ENCODE measurements at places on chromosomes 4 and X.

DNA sequence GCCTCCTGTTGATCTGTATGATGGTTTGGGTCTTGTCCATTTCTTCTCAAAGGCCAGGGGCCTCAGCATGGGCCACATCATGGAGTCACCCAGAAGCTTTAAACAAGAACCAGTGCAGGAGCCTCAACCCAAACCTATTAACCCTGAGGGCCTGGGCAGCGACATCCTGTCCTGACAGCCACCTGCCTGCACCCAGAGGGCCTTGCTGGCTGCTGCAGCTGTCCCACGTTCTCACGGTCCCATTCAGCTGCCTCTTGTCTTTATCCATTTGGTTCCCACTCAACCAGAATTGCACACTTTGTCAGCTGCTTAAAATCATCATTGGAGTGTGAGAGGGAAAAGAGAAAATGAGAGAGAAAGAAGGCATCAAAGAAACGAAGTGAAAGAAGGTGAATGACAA lies 21.6 kb downstream of the C4orf50 start:
- DNase-seq = no peak

DNA sequence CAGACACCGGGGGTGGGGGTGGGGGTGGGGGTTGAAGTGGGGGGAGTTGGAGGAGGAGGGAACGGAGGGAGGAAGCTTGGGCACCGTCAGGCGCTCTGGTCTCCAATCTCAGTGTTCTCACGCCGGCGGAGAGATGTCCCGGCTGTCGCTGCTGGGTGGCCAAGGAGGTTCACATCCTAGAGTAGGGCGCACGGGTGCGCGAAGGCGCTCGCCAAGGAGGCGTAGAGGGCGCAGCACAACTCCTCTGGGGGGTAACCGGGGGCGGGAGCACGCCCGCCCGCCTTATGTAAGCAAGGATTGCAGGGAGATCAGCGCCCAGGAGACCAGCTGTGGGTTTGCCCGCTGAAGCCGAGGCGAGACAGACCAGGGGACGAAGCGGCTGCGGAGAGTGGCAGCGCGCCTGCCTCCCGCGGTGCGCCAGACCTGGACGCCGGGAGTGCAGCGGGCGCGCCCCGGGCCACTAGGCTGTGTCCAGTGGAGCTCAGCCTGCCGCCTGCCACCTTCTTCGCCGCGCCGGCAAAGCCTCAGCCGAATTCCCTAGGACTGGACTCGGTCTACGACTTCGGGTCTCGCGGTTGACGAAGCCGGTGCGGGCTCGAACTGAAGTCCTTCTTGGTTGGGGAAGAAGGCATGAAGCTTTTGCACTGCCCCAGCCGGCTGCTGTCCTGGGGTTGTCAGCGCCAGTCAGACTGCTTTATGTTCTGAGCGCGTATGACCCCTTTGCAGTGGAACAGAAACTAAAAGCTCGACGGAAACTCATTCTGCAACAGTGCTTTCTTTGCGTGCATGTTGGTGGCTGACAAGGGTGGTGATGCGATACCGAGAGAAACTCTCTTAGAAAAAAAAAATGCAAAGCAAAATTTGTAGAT lies 707 bp upstream of the UNC5C start:
- DNase-seq = no peak

GRCh38 chr4:47519239-47519883 lies 34.3 kb downstream of the ATP10D start:
- no peak for DNase-seq

- no peak for DNase-seq
Observed at GRCh38 chrX:31349515-31349914, 277.7 kb upstream of the FTHL17 start.

DNA sequence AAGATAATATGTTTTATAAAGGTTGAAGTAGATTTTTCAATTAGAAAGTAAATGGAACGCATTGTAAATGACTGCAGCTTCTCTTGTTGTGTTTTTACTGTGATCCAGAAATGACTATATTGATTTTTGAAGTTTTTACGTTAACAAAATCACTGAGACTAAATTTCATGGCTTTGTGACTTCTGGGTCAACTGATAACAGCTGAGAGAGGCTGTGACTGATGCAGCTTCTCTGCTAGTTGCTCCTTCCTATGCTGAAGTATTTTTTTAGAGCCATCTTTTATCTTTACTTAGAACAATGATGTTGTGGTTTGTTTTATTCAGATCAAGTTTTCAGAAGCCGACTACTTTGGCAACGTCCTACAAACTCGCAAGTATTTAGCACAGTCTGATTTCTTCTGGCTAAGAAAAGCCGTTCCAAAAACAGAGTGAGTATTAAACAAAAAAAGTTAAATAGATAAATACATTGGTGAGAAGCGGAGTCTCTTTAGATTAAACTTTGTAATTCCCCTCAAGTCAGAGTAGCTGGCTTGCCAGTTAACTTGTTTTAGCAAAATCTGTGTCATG lies 94.7 kb upstream of the CBLL2 start:
- no peak for DNase-seq

DNA sequence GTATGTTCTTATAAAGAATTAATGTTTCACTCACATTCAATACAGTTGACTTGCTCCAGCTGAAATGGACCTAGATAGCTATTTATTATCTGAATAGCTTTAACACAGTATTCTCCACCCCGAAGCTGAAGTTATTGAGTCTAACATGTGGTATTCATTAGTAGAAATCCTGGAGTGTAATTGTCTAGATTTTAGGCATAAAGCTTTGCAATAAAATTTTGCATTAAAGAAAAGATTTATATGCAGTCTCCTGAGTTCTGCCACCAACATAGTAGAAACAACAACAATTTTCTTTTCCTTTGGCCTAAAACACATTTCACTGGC lies 90.2 kb upstream of the DCLK2 start:
- no peak for DNase-seq

DNA sequence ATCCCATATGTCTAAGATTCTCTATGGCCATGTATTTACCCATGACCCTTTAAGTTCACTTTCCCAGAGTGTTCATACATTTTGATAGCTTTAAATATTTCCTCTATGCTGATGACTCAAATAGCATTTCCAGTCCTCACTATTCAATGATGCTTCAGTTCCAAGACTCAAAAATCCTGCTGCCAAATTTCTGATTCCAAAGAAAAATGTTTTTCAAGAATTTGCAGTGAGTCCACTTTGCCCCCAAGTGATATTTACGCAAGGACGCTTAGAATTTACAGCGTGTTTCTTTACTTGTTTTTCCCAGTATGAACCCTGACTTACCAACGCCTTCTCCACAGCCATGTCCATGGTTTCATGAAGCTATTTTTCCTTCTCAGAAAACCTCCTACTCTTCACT lies 127.9 kb upstream of the PCDH18 start:
- no peak for DNase-seq

- DNase-seq = no peak
Observed at GRCh38 chrX:44480591-44480990, 62.1 kb downstream of the FUNDC1 start.

GRCh38 chrX:133248177-133248576 lies 30.0 kb upstream of the TFDP3 start:
- DNase-seq = no peak

GRCh38 chr4:6454112-6454910 lies 18.1 kb downstream of the PPP2R2C start:
- DNase-seq = no peak

GRCh38 chr4:83489711-83490326 lies 4.9 kb upstream of the ABRAXAS1 start:
- no peak for DNase-seq

- DNase-seq = no peak
Observed at GRCh38 chr4:159077702-159078495, 25.0 kb upstream of the RAPGEF2 start.

- no peak for DNase-seq
Observed at GRCh38 chr4:152109531-152110509, 349.0 kb upstream of the GATB start.

DNA sequence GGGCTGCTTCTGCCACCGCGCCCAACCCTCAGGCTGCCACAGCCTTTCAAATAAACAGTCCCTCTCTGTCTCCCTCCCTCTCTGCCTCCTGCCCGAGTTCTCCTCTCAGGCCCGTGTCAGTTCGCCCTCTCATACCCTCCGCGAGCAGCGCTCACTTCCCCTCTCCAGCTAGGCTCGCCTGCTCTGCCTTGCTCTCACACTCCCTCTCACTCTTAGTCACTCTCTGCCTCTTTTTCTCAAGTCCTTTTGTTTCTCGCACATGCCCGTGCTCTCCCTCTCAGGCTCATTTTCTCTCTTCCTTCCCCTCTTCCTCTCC lies 3.2 kb downstream of the EFNB1 start:
- no peak for DNase-seq

DNA sequence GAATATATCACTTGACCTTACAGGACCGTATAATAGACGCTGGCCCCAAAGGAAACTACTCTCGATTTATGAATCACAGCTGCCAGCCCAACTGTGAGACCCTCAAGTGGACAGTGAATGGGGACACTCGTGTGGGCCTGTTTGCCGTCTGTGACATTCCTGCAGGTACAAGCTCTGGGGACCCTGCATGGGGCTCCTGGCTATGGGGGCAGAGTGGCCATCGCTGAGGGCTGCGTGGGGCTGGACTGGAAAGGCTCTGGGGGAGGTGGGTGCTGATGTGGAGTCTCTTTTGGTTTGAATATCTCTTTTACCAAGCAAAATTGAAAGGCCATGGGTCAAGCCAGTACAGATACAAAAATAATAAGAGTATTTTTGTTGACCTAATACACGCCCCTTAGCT lies 33.9 kb downstream of the NELFA start:
- no peak for DNase-seq

DNA sequence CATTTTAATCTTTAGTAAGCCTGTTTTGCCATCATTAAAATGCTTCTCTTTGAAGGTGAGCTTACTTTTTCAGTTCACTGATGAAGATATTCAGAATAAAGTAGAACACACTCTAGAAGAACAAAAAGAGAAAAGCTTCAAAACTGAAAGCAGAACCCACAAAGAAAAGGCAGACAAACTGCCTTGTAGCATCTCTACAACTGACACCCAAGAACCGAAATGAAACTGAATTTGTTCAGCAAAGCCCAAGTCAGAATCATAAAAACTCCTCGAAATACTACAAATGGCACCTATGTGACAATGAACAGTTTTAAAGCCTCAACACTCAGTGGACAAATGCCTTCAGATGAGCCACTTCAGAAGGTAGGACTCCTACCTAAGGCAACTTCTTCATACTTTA lies 83.6 kb downstream of the MAML3 start:
- no peak for DNase-seq

- no peak for DNase-seq
Observed at GRCh38 chr4:109640644-109641043, 62.6 kb downstream of the CASP6 start.

GRCh38 chrX:23765449-23765848 lies 17.5 kb upstream of the SAT1 start:
- no peak for DNase-seq

DNA sequence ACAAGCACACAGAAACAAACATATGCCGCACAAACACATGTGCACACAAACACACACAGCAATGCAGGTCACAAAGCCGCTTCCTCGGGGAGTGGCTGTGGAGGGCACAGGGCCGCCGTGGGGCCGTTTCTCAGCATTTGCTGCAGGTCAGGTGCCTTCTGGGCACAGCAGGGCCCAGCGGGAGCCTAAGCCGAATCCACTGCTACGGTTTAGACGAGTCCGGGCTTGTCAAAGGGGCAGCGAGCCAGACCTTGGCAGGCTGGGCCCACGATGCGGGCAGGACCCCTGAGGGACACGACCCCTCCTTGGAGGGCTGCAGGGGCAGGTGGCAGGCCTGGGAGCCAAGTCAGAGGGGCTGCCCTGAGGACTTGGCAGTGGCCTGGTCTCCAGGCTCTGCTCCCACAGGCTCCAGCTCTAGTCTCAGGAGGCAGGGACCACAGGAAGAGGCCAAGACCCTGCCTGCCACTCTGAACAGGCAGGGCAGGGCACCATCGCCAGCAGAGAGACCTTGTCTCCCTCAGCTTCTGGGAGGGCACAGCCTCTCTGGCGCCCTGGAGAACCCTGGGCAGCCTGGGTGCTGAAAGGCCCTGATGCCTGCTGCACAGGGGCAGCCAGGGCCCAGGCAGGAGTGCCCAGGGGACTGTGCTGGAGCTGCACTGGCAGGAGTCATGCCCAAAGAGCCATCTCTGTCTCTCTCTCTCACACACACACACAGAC lies 5.5 kb upstream of the ATP2B3 start:
- DNase-seq = no peak

DNA sequence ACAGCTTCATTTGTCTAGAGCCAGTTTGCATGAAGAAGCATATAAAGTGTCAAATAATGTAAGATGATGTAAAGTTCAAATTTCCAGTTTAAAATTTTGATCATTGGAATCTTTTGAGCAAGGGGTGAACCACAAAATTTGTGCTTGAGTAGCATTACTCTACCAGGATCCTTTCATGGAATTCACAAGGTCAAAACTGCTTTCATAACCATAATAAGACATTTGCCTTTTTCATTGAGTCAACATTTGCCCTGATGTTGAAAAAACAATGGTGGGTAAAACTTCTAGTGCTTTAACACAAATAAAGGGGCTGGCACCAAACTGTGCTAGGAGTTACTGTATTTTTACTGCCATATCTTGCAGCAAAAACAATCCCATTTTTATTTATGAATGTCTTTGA lies 142.2 kb downstream of the GLRA3 start:
- no peak for DNase-seq

DNA sequence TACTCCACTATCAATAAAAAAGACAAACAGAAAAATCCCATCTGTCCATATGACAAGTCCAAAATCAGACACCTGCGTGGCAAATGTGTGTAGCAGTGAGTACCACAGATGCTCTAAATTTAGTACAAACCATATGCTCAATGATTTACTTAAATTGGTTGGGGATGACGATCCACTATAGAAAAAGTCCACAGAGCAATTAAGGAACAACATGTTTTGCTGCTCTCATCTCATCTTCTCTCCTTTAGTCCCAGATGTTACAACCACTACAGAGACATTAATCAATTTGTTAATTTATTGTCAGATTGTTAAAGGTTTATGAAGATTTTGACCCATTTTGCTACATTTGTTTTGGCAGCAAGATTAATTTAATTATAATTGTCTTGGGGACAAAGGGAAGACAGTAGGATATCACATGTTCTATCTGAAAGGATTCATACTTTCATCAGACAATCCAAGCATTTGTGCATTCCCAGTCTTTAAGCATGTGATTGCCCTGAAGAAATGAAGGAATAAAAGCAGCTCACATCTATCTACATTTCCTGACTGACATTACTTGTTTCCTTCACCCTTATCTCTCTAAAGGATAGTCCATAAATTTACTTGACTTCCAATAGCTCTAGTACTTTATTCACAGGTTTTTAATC lies 2268.1 kb downstream of the PCDH7 start:
- DNase-seq = no peak

Data from T-helper 22 cell (primary cell).